ENCODE measurements at places on chromosomes 2 and 18. TPM values are rescaled to one million over a fixed set of nuclear protein-coding genes. Genes with fewer than 3 reads are reported as not detected.

Gene OLA1
- total RNA-seq = 56.2 TPM

DNA sequence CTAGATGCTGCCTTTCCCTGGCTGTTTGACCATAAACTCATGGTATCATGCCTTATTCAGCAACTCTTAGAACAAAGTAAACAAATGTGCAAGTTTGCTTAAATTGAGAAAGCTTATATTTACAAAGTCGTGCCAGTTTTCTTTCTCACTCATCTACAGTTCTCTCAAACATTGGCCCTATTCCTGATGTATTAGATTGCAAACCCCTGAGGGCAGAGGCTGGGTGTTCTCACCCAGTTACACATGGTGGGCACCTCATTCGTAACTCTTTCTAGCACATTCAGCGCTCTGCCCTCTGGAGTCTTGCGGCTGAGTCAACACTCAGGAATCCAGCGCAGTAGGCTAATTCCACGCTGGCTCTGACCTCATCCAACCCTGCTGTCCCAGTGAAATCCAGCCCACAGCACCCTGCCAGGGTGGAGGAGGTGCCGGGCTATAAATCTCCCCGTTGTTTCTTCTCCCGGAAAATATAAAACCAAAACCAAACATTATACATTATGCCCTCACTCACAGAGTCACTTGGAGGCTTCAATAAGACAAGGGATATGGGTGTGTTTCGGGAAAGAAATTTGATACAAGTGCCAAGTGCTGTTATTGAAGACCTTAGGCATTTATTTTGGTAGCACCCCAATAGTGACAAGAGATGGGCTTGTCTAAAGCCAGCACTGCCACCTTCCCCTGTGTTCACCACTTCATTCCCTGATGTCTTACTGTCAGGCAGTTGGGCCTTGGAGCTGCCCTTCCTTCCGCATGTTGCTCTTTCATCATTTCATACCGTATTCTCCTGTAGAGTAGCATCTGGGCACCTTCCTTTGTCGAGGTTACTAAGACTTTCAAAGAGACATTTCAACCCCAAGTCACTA is 287.4 kb downstream of the PRKCE start:
- no peak for DNase-seq

Gene LYG2
- total RNA-seq = not detected

DNA sequence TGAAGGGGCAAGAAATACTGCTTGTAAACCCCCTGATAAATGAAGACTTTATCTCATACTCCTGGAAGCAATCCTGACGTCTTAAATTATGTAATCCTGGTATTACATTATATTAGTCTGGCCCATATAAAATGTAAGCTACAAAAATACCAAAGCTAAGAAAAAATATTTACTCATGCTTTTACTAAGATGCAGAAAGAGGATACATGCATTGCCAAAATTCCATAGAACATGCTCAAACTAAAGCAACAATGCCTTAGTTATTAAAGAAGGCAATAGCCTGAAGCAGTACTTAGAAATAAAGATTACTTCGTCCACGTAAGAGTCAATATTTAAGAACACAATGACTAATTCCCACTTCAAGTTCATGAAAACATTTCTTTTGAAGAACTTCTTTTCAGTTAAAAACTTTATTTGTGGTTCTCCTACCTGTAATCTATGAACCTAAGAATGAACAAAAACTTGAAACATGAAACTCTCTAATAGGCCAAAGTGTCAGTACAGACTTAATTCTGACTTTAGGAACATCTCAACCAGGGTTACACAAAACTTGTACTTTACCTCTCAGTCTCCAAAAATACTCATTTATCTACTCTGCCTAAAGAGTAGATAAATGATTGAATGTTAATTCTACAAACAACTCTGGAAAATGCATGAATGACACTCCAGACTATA is 117.3 kb downstream of the THADA start:
- no peak for DNase-seq

DNA sequence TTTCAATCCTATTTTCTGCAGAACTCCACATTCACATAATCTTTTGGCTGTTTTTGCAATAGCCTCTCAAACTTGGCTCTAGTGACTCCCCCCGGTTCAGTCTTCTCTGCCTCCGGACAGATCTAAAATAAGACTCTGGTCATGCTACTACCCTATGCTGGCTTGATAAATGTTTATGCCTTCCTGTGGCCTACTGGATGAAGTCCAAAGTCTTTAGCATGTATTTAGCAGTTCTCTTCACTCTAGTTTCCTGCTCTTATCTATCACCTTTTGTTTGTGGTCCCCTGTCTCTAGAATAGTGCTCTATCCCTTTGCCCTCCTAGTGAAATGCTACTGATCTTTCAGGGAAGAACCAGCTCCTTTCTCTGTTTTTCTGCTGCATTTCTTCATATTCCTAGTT is 14.4 kb downstream of the ADCYAP1 start:
- no peak for DNase-seq

Gene NYAP2
- total RNA-seq = not detected

DNA sequence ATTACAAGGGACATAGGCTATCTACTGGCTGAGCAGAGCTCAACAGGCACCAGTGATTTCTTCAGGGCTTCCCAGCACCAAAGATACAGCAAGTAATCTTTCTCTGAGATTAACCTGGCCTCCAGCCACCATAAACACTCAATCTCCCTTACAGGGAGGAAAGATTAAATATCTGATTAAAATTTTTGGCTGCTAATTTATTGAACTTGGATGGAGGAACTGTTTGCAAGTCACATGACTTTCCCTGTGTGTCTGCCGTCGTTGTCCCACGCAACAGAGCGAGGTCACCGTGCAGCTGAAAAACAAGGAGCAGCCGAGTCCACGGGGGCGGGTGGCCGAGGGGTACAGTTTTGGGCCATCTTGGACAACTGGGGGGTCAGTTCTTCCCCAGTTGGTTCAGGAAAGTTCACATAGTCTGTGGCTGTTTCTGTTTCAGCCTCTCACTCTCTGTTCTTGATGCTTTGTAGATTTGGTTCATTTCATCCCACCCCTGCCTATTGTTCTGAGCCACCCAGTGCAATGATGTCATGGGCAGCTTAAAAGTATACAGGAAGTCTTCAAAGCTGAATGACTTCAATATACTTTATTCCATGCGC is 186.8 kb upstream of the CTAGE1 start:
- DNase-seq = no peak

Gene SERPINB5
- not detected for total RNA-seq

DNA sequence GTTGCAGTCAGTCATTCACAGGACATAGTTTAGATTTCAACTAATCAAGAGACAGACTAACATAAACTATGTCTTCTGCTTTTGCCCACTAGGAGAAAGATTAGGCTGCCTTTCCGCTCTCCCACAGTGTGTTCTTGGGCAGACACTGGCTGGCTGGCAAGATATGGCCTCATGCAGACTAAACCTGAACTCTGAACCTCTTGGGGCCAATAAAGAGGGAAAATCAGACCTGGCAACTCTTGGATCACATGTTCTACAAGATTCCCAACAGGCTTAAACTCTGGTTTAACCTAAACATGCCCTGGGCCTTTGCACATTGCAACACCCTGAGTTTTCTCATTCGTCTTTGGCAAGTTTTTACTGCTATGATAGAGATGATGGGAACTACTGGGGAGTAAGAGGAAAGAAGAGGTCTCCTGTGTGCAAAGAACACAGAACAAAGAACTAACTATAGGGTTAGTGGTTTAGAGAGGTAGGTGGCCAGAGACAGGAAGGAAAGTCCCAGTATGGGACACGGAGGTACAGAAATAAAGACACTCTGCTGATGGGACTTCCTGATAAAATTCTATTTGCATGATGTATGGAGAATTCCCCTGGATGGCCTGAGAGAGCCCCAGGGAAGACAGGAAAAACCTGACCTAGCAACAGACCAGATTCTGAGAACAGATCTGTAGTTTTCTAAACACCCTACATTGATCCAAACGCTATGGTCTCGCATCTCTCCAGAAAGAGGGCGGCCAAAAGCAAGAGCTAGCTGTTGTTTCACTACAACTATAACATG is 2.0 kb upstream of the ATRAID start:
- no peak for DNase-seq

Gene GNLY
- total RNA-seq = 22.0 TPM

Gene CCDC121
- 1.6 TPM for total RNA-seq

GRCh38 chr2:26640331-26640745 is 828 bp downstream of the CIB4 start:
- no peak for DNase-seq

GRCh38 chr2:193348055-193348454 is 1153.3 kb upstream of the TMEFF2 start:
- no peak for DNase-seq

Gene MGAT4A
- total RNA-seq = 124 TPM

Gene ONECUT2
- not detected for total RNA-seq

Gene CKAP2L
- 40.3 TPM for total RNA-seq

DNA sequence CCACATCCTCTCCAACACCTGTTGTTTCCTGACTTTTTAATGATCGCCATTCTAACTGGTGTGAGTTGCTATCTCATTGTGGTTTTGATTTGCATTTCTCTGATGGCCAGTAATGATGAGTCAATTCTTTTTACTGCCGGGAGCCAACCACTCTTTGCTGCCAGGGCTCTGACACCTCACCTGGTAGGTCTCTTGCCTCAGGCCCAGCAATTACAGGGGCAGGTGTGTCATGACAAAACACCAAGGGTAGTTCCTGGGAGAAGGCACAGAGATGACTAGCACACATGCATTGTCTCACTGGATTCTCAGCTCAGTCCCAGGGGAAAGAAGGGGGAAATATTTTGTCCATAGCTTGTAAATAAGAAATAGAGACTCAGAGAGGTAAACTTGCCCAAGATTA is 122.3 kb downstream of the CHST9 start:
- DNase-seq = no peak

GRCh38 chr2:121075641-121076497 is 209.1 kb downstream of the TFCP2L1 start:
- DNase-seq = no peak

Gene GAREM1
- total RNA-seq = 0.06 TPM

Measured in activated naive CD8-positive, alpha-beta T cell treated with anti-CD3 and anti-CD28 coated beads, Interleukin-2, amount 10 ng/mL, durations not matched to agents 7 days and 5 days (primary cell).